ENCODE measurements at places on chromosomes 1 and 21.

DNA sequence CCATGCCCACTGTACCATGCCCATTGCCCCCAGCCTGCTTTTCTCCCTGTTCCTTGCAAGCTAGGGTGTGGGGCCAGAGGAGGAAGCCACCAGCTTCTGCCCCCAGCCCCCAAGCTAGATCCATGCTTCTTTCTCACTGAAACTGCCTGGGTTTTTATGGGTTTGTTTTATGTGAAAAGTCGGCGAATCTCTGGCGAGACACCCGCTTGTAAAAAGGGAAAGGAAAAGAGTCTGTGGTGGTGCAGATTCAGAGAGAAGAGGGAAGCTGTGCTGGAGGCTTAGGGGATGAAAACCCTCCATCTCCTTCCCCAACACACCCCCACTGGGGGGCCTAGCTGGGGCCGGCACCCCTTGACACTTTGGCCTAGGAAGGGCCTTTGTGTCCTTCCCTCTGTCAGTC lies 26.2 kb downstream of the GRHL3 start:
- DNase-seq, result no peak

- DNase-seq, result no peak
These were observed 11.9 kb downstream of the MEF2D start for GRCh38 chr1:156488566-156489165.

GRCh38 chr1:214352838-214353237 lies 71.9 kb downstream of the SMYD2 start:
- DNase-seq, result no peak

DNA sequence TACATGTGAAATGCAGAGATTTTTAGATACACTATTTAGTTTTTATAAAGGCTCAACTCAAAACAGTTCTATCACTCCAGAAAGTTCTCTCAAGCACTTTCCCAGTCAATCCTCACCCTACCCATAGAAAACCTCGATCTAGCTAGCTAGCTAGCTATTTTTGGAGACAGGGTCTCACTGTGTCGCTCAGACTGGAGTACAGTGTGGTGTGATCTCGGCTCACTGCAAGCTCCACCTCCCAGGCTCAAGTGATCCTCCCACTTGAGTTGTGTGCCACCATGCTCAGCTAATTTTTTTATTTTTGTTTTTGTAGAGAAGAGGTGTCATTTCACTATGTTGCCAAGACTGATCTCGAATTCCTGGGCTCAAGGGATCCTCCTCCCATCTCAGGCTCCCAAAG lies 236.9 kb downstream of the RERE start:
- no peak for DNase-seq

DNA sequence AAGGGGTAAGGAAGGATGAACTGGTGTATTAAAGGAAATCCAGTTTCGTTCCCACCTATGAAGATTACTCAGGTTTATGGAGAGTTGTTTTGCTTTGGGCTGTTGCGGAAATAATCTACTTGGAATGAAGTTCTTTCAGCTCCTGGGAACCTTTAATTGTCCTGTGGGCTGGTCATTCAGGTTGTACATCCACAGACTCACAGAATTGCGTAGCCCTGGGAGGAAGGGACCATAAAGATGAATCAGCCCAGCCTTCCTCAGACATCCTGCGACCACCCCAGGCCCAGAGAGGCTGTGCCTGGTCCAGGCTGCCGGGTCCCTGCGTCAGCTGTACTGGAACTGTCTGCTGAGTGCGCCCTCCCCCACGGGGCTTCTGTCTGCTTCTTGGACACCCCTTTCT lies 72.7 kb downstream of the GALNT2 start:
- DNase-seq, result no peak

- DNase-seq, result no peak
These were observed 1.9 kb downstream of the TAGLN2 start for GRCh38 chr1:159923203-159924024.

All from AG09309 (cell line).